ENCODE measurements at places on chromosomes 12 and 14.
A peak's percentile ranks its signal among the peaks of the same experiment; 100 is the strongest.

GRCh38 chr12:7431993-7432685 lies 11.8 kb downstream of the CD163L1 start:
- no peak overlapping the region for H3K27ac ChIP-seq
- H3K27me3 ChIP-seq = no peaks in the 10 kb centered on the region
- no peak for DNase-seq

GRCh38 chr14:96795109-96795828 lies 1.9 kb upstream of the VRK1 start:
- H3K27me3 ChIP-seq = no peaks in the 10 kb centered on the region
- DNase-seq = no peak
- no peak overlapping the region for H3K4me3 ChIP-seq
- peaks cover 23% of the 10 kb centered on the region for H3K4me1 ChIP-seq
- no peaks in the 10 kb centered on the region for H3K36me3 ChIP-seq

DNA sequence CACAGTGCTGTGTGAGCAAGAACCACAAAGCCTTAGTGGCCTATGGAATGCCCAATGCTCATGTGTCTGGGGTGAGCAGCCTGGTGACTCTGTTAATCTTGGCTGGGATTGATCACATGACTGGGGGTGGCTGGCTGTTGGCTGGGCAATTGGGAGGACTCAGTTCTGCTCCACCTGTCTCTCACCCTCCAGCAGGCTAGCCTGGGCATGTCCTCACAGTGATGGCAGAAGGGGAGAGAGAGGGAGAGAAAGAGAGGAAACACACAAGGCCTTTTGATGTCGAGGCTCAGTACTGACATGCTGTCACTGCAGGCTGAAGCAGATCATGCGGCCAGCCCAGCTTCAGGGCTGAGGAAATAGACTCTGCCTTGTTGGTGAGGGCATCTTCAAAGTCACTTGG lies 136.8 kb downstream of the TBX5 start:
- no peak for DNase-seq
- no peaks in the 10 kb centered on the region for H3K27me3 ChIP-seq
- no peak overlapping the region for H3K27ac ChIP-seq
- H3K36me3 ChIP-seq = no peaks in the 10 kb centered on the region

GRCh38 chr12:48351022-48351708 lies 446 bp upstream of the ZNF641 start:
- peak; percentile 79 for DNase-seq
- peak overlapping the region; percentile 71 for H3K4me3 ChIP-seq
- H3K27me3 ChIP-seq = no peaks in the 10 kb centered on the region
- peaks cover 28% of the 10 kb centered on the region for H3K4me1 ChIP-seq
- peak overlapping the region; percentile 96 for H3K27ac ChIP-seq

DNA sequence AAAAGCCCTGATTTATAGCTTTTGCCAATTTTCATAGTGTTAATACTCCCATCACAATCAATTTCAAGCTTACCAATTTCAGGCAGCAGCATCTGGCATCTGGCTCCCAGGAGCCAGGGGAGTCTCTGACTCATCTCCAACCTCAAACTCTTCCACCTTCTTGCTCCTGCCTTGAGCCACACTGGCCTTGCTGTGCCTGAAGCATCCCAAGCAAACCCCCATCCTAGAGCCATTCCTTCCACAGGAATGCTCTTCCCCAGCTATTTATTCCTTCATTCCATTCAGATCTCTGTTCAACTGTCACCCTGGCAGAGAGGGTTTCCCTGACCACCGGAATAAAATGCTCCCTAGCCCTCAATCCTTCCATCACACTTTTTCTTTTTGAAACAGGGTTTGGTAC lies 13.9 kb upstream of the PPP1CC start:
- DNase-seq = no peak
- H3K27me3 ChIP-seq = no peaks in the 10 kb centered on the region
- H3K36me3 ChIP-seq = no peaks in the 10 kb centered on the region
- no peak overlapping the region for H3K4me3 ChIP-seq

- H3K27me3 ChIP-seq = no peaks in the 10 kb centered on the region
- peak; percentile 61 for DNase-seq
- H3K36me3 ChIP-seq = no peaks in the 10 kb centered on the region
- no peak overlapping the region for H3K4me3 ChIP-seq
- no peak overlapping the region for H3K27ac ChIP-seq
These were observed 61.4 kb downstream of the VWF start for GRCh38 chr12:6062757-6063735.

DNA sequence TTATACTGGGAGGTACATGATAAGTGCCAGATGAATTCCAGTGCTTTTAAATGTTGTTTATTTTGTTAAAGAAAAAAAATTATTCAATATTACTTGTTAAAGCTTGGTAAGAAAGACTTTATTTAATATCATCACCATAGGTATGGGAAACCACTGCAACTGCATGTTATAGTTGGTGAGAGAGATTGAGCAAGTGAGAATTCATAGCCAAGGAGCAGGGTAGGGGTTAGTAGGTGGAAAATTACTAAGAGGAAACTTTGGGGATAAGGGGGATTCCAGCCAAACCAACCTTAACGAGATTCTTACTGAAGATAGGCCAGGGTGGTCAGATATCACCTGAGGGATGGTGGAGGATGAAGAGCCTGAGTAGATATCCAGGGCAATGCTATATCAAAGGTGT lies 38.4 kb downstream of the SLC16A7 start:
- no peak for DNase-seq
- no peak overlapping the region for H3K4me3 ChIP-seq
- H3K27me3 ChIP-seq = no peaks in the 10 kb centered on the region
- H3K27ac ChIP-seq = no peak overlapping the region
- no peaks in the 10 kb centered on the region for H3K4me1 ChIP-seq

DNA sequence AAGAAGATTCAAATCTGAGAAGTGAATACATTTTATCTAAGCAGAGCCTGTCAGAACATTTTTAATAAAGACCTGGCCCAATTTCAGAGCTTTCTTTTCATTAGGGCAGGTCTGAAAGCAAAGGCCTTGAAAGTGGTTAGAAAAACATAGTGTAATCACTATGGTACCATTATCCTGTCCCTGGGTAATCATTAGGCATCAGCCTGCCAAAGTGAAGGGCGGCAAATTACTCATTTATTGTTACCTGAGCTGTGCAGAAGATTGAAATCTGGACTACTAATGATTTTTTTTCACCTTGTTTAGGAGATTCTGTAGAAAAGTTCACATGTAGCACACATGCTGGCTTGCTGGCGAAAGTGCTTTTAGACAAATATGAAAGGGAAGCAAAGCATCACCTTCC lies 92.6 kb upstream of the PRKD1 start:
- no peak overlapping the region for H3K4me3 ChIP-seq
- H3K27me3 ChIP-seq = no peaks in the 10 kb centered on the region

DNA sequence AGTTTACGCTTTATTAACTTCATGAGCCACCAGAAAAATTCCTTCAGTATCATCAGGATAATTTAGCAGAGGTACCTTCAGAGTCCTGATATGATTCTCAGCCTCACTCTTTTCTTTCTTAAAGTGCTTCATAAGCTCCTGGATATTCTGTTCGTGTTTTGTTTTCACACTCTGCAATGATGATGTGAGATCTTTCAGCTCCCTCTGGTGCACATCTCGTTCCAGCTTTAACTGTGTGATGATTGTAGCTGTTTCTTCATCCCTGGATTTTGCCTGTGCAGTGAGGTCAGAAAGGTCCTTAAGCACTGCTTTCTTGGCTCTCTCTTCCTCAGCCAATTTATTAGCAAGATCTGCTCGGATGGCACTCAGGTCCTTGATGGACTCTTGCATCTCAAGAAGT lies 156.7 kb downstream of the CEP128 start:
- H3K27me3 ChIP-seq = no peaks in the 10 kb centered on the region
- DNase-seq = no peak

DNA sequence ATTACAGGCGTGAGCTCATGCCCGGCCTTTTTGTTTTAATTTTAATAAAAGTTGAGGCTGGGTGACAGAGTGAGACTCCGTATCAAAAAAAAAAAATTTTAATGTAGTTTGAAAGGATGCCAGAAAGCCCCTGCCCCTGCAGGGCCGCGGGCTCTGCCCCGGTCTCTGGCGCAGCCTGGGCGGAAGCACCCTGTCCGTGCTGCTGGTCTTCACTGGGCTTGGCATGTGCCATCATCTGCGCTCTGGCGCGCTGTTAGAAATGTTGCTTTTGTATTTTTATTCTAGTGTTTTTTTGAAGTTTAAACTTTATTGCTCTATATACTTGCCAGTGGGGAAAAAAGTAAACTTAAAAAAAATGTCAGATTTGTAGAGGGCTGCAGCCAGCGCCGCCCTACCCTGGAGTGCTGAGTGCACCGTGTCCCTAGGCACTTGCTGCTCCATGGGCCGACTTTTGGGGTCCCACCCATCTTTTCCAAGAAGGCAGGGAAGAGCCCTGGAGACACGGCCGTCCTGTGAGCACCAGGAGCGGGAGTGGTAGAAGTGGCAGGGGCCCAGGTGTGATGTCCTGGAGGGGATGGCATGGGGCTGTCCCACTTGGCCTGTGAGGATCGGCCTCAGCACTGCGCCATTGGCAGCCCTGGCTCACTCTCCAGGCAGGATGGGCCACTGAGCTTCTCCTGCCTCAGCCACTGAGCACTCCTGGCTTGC lies 4.0 kb downstream of the MTA1 start:
- no peak overlapping the region for H3K27ac ChIP-seq
- no peak overlapping the region for H3K4me3 ChIP-seq
- H3K36me3 ChIP-seq = no peaks in the 10 kb centered on the region
